Kidney glomerular epithelial cell (primary cell): ENCODE measurements at places on chromosomes 5 and 9.

DNA sequence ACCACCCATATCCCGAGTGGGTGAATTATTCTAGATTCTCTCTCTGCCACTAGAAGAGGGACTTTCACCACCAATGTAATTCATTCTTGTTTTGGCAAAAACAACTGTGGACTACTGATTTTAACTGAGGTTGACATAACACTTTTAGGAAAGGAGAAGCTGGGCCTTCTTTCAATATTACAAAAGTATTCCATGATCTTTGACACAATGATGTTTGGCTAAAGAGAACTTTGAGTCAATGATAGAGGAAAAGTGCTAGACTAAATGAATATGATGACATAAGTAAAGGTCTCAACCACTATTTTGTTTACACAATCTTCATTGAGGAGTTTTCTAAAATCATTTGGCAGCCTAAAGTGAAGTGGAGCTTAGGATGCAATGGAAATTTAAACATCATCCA is 336.9 kb upstream of the PDE4D start:
- DNase-seq: no peak

GRCh38 chr5:133582971-133583370 is 29.4 kb downstream of the FSTL4 start:
- DNase-seq: no peak

DNA sequence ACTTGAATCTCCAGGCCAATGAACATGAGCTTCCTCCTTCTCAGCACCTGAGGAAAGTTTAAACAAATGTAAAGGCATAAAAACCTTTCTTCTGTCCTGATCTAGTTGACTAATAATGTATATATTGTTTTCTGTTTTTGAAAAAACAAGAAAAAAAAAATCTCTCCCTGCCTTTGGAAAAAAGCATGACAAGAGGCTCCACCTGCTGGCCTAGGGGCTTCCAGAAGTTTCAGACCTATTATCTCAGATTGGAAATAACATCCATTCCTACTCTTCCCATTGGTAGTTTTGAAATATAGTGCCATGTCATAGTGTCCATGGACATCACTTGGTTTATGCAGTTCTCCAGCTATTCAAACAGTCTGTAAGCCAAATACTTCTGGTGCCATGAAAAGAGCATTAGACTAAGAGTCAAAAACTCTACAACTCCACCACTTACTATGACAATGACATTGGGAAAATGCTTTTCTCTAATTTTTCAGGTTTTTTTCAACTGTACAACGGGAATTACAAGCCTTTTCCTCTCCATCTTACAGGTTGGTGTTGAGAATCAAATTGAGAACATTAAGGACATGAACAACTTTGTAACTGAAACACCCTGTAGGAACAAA is 409.6 kb upstream of the MPDZ start:
- DNase-seq: peak; percentile 2

GRCh38 chr9:92711844-92712243 is 41.9 kb upstream of the IPPK start:
- no peak for DNase-seq

DNA sequence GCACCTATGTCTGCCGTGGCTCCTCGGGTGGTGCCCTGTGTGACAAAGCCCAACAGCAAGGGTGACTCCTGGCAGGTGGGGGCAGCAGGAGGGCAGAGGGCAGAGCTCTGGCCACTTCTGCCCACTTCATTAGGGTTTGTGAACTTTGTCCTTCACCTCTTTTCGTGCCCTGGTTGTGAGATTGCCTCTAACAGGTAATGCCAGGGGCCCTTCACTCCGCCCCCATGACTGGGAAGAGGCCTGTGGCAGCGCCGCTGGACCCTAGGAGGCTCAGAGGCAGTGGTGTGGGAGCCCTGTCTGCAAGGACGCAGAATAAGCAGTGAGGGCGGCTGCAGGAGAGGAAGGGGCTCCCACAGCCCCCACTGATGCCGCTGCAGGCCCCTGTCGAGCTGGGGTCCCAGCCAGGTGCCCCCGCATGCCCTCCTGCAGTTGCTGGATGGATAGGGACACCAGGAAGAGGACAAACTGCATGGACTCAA is 108.7 kb upstream of the LMX1B start:
- no peak for DNase-seq

DNA sequence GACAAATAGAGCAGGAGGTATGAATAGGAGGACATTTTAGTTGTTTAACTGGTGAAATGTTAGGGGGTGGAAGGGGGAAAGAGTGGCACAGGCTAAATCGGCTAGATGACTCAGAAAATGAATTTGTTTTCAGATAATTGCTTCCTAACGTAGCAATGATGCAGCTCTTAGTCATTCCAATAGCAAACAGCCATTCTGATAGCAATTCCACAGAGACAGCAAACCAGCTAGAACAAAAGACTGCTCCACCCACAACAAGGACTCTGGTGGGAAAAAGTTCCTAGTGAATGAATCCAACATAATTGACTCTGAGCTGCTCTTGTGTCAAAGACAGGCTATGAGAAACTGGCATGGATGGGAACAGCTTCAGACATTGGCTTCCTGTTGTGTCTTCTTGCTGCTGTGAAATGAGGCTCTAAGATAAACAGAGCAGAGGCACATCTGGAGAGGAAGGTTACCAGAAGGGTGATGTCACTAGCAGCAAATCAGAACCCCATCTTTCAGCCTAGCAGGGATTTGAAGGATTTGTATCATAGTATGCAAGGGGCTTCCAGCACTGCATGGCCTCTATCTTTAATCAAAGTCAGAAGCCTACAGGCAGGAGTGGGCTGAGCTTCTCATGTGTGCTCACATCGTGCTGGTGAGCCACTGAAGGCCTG is 28.1 kb upstream of the F2RL1 start:
- DNase-seq: peak; percentile 97

DNA sequence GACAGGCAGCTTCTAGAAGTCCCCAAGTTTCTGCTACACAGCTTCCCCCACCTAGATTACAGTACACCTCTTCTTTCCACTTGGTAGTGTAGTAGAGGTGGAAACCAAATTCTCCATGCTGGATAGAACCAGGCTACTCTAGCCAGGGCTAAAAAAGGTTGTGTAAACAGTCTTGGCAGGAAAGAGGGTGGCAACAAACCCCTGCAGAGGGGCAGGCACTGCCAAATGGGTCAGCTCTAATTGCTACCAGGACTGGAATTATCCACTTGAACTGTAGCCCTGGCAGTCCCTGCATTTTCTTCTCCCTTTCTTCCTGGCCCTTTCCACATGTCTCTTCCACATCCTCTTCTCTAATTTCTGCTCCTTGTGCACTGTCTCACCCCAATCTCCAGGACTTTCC is 24.8 kb downstream of the RANBP3L start:
- DNase-seq: no peak

DNA sequence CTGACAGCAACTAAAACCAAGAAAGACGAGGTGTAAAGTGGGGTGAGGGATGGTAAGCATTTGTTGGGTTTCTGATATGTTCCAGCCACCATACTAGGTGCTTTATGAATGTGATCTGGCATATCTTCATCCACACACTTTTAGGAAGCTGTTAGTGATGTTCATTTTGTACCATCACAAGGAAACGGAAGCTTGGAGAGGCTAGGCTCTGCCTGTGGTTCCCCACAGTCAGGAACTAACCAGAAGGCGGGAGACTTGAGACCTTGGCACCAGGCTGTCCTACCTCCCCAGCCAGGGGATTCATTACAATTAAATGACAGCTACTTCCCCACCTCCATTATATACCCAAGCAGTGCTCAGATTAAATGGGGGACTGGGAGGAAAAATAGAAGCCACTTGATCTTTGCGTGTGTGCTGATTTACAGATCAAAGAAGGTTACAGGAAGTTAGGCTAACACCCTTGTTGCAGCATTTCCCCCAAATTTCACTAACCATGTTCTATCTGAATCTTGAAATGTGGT is 43.0 kb downstream of the SFXN1 start:
- no peak for DNase-seq

DNA sequence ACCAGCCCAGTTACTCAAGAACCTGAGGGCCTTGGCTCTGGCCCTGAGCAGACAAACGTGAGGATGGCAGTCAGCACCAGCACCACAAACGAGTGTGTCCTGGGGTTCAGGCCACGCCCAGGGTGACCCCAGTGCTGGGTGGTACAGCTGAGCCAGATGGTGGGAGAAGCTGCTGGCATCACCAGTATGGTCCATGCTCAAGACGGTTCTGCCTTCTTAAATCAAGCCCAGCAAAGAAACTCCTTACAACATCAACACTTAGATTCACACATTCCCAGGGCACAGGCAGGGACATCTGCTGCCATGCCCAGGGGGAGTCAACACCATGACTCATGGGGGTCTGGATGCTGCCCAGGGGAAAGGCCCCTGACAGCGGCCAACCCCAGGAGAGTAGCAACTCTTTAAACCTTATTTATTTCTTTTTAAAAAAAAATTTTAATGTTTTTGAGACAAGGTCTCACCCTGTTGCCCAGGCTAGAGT is 31.3 kb downstream of the IPPK start:
- DNase-seq: no peak

GRCh38 chr5:153496835-153497234 is 6.4 kb downstream of the GRIA1 start:
- DNase-seq: peak; percentile 33

DNA sequence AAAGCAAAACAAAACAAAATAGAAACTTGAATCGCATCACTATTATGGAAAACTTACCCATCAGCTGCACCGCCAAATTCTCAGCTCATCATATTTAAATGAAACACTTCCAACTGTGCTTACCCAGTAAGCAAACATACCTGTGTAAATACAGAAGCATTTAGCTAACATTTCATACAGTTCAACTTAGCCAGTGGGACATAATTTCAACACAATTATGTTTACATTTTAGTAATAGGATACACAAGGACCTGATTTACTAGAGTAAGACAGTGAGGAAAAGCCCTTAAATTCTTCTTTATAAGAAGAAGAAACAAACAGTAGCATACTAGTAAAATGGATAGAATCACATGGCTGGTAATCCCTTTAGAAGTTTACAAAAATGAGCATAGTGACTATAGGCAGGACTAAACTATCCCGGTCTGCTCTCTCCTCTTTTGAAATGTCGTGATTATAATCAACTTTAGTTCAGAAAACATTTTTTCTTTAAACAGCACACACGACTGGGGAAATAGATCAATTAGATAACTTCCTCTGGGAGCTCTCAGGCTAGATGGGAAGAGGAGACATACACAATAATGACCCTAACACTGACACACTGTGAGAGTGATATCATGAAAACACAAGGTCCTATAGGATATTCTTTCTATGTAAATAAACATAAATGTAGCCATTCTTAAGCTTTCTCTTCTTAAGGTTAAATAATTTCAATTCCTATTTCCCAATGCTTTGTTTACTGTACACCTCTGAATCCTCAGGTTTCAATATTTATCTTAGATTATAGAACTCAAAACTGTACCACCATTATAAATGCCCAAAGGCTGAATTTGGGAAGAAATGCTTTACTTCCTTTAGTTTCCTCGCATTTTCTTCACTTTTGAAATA is 15.9 kb upstream of the CDC20B start:
- DNase-seq: no peak

DNA sequence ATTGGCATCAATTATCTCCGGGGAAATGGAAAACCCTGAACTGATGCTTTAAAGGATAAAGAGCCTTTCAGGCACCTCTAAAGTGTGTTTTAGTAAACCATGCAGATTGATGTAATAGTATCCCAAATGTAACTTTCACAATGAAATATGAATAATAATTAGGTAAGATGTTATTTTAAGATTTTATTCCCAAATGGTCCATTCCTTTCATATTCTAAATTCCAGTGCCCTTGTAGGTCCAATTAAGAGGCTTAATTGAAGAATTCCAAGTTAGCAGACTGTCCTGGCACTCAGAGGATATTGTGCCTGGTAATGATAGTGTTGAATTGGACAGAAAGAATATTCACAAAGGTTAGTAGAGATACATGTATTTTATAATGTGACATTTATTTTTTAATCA is 352.5 kb upstream of the NUDT12 start:
- no peak for DNase-seq

- DNase-seq: no peak
Observed at GRCh38 chr9:18269561-18269960, 204.4 kb upstream of the ADAMTSL1 start.

- no peak for DNase-seq
Observed at GRCh38 chr9:10228082-10228481, 384.7 kb downstream of the PTPRD start.

GRCh38 chr5:78726571-78726970 is 78.0 kb upstream of the LHFPL2 start:
- DNase-seq: no peak

DNA sequence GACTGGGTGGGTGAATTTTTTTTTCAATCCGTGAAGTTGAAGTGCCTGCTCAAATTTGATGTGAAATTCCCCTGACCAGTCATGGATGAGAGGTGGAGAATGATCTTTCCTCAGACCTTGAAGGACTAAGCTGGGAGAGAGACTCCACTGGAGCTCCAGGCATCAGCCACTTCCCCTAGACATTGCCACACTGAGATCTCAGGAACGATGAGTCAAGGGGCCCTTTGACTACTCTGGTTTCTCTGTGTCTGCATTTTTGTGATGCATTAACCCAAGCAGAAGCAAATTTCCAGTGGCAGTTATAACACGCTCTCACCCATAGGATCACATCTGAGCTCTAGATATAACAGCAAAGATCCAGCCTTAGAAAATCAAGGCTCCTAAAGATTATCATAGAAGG is 171.2 kb upstream of the KIF2A start:
- no peak for DNase-seq

- DNase-seq: peak; percentile 54
Observed at GRCh38 chr9:121281614-121282276, 13.8 kb downstream of the GSN start.

DNA sequence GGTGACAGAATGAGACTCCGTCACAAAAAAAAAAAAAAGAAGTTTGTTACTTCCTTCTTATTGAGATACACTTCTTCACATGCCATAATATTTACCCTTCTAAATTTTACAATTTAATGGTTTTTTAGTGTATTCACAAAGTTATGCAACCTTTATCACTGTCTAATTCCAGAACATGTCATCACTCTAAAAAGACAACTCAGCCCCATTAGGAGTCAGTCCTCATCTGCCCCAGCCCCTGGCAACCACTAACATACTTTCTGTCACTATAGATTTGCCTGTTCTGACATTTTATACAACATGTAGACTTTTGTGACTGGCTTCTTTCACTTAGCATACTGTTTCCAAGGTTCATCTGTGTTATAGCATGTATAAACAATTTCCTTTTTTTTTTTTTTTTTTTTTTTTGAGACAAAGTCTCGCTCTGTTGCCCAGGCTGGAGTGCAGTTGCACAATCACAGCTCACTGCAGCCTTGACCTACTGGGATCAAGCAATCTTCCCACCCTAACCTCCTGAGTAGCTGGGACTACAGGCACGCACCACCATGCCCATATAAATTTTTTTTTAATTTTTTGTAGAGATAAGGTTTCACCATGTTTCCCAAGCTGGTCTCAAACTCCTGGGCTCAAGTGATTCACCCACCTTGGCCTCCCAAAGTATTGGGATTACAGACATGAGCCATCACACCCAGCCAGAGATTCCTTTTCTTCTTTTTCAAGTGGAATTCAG is 18.0 kb downstream of the AQP3 start:
- DNase-seq: no peak

DNA sequence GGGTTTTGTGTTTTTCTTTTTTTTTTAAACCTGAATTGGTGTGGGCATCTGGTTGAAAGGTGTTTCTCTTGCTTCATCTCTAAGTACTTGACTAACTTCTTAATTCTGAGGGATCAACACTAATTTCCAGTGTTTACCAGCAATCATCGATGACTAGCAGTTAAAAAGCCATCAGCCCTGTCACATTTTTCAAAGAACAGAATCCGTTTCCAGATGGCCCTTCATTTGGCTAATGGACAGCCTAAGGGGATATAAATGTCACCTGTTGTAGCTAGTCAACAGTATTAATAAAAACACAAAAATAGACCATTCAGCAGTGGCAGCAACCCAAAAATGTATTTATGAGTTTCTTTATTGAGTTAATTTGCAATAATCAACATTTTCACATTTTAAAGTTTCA is 1076.5 kb downstream of the MAT2B start:
- no peak for DNase-seq
